ENCODE measurements at places on chromosomes 5 and 9.

DNA sequence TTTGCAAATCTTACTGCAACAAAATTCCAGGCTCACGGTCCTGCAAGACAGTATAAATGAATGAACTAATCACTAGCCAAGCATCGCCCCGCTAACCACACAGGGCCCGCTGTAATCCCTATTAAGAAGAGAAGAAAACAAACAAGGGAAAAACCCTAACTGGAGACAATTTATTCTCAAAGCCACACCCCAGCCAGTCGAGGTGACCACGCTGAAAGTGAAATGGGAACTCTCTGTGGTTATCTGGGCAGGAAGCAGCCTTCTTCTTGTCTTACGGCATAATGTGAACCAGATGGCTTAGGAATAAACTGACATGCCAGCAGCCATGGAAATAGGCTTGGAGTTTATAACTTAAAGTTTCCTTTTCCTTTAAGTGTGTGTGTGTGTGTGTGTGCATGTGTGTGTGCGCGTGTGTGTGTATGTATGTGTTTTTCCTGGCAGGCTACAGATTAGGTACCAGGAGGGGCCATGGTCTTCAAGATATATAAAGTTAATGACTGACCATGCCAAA, 120.2 kb downstream of the SEMA6A start:
- no peak for DNase-seq

DNA sequence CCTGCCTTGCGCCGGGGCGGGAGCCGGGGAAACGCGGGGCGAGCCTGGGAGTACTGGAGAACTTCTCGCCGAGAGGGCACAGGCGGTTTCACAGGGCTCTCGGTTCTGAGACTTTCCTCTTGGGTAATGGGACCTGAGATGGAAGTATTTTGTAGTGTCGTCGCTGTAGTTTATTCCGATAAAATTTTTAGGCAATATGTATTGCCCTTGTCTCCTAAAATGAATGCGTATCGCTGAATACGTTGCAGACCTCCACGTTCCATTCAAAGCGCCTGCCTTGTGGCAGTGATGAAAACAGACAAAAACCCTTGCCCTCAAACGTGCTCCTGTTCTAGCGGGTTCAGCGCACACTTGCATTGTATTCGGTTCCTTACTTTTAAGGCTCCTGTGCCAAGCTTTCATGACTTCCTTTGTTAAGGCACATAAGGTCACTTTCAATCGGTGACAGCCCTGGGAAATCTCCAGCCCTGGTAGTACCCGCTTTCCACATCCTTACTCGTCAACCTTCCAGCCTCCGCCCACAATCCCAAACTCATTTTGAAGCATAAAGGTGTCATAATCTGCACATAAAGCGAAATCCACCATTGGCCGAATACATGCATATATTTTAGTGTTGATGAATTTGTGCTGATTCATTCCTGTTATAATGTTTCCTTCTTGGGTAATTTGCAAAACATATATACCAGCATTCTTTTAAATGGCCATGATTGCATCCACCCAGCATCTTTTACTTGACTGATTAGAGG, 694 bp downstream of the RMI1 start:
- no peak for DNase-seq

- peak; percentile 45 for DNase-seq
These were observed 1.7 kb upstream of the NTMT1 start for GRCh38 chr9:129624168-129624759.

DNA sequence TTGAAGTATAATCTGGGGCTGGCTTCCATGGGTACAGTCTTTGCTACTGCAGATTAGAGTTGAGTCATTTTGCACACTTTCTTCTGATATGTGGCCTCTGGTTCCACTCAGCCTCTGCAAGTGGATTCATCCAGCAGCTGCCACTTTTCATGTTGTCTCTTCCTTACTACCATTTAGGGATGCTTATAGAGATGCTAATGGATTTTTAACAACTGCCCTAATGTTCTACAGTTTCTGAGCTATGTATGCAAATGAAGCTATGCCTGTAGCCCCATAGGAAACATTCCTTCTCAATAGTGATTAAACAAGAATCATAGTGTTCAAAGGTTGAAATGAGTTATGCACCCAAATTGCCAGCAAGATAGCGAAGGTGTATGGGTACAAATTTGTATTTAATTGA, 456.0 kb upstream of the ITGA1 start:
- DNase-seq, result no peak

Measured in HCT116 (cell line).